T-cell (primary cell): ENCODE measurements at places on chromosomes 5 and 9.

DNA sequence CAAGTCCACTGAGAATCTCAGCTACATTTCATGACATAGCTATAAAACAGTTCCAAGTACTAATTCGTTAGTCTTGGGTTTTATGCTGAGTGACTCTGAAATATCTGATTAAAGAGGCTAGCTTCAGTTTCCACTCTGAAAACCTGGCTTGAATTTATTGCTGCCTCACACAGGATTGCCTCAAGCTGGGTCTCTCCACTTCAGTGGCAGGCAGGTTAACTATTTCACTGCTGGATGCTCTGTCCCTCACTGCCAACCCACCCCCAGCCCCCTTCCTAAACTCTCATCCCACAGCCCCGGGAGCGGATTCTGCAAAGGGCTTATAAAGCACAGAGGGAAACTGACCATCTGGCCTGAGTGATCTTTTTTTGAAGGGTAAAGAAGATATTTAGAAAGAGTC lies 318.3 kb downstream of the MLLT3 start:
- DNase-seq = no peak

- DNase-seq = no peak
These were observed 190.1 kb downstream of the CWC27 start for GRCh38 chr5:64958757-64959391.

DNA sequence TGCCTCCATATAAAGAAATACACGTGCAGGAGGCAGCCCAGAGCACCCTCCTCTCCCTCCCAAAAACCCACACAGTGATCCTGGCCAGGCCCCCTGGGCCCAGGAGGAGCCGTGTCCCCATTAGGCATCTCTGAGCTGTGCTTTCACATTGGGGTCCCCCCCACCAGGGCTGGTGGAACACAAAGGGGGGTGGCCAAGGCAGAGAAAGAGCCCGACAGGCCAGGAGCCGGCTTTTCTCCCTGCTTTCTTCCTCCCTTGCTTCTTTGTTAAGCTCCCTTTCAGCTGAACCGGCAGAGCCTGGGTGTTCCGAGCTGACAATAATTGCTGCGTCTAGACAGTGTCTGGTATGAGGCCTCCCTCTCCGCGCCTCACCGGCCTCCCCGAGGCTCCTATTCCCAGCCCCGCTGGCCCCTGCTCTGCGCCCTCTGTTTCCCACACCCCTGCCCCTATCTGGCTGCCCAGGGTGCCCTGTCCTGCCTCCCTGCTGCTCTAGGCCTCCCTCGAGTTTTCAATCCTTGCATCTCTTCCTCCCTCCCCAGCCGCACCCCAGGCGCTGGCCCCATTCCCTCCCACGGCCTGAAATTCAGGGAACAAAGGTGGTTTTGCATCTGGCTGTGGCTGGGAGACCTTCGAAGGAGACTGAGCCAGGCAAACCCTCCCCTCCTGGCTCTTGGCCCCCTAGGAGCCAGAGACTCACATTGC lies 120.6 kb downstream of the C9orf50 start:
- DNase-seq = no peak

DNA sequence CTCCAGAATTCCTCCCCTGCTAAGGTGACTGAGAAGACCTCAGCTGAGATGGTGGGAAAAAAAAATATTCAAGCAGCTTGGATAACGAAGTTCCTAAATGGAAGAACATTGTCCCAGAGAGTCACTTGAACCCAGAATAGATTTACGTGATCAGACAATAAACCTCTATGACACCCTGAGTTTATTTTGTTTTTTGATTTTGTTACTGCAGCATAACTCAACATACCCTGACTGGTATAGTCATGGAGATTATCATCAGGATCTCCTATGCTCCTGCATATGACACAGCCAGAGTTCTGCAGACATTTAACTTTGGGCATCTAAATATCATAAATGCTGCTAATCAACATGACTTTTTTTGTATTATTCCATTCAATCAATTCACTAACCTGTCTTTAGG lies 282.9 kb downstream of the RASEF start:
- DNase-seq = no peak

- DNase-seq = no peak
These were observed 127.6 kb downstream of the SLF1 start for GRCh38 chr5:94745786-94746730.
